ENCODE measurements at places on chromosomes 7 and 10.

- DNase-seq = no peak
Observed at GRCh38 chr7:158748335-158748734, 43.7 kb upstream of the NCAPG2 start.

- DNase-seq = no peak
Observed at GRCh38 chr7:66331883-66332282, 126.7 kb downstream of the TPST1 start.

GRCh38 chr7:135169964-135170273 is 588 bp downstream of the CYREN start:
- no peak for DNase-seq

DNA sequence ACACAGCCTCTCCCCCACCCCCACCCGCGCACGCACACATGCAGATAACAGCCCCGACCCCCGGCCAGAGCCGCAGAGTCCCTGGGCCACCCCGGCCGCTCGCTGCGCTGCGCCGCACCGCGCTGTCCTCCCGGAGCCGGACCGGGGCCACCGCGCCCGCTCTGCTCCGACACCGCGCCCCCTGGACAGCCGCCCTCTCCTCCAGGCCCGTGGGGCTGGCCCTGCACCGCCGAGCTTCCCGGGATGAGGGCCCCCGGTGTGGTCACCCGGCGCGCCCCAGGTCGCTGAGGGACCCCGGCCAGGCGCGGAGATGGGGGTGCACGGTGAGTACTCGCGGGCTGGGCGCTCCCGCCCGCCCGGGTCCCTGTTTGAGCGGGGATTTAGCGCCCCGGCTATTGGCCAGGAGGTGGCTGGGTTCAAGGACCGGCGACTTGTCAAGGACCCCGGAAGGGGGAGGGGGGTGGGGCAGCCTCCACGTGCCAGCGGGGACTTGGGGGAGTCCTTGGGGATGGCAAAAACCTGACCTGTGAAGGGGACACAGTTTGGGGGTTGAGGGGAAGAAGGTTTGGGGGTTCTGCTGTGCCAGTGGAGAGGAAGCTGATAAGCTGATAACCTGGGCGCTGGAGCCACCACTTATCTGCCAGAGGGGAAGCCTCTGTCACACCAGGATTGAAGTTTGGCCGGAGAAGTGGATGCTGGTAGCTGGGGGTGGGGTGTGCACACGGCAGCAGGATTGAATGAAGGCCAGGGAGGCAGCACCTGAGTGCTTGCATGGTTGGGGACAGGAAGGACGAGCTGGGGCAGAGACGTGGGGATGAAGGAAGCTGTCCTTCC is 620 bp downstream of the EPO start:
- no peak for DNase-seq

DNA sequence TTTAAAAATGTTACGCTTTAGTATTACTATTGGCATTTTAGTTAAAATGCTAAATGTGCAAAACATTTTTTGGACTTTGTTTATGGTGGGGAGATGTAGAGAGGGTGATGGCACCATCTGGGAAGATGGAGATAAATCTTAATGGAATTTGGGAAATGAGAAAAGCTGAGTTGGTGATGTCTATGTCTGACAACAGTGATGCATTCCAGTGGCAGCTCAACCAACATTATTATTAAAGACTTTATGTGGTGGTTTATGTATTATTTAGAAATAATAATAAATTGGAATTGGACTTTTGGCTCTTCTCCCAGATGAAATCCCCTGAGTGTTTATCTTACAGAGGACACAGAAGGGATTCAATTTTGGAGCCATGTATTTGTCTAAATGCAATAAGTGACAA is 77.6 kb downstream of the SEC23IP start:
- DNase-seq = no peak

GRCh38 chr10:61452655-61453641 is at the start of gene TMEM26:
TSS of gene TMEM26 (minus strand) at chr10:61453381. CDS start at chr10:61453081, 300 bp downstream.
- DNase-seq = no peak

GRCh38 chr10:79063661-79064492 is 4.9 kb upstream of the ZMIZ1 start:
- DNase-seq = no peak

DNA sequence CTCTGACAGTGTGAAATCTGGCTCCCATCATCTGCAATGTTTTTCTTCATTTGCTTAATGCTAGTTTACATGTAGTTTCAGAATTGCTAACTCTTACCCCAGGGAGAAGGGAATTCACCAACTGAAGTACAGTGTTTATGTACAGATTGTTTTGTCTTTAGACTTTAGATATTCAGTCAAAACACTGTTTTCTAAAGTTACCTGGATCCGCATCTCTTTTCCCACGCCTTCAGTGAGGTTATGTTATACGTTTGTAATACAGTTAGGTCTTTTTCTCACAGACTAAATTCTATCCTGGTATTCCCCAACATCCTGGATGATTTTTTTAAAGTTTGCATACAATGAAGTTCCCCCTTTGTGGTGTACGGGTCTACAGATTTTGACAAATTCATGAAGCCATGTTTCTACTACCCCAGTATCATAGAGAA is 3.2 kb upstream of the LYZL1 start:
- no peak for DNase-seq
